Stimulated activated CD8-positive, alpha-beta memory T cell treated with anti-CD3 and anti-CD28 coated beads, Interleukin-4, amount 100 ng/mL, for 1 hour (primary cell): ENCODE measurements at places on chromosomes 5 and 9.

- DNase-seq: no peak
These were observed 62.4 kb upstream of the ADRB2 start for GRCh38 chr5:148763996-148764395.

- DNase-seq: no peak
These were observed 66.8 kb downstream of the MED27 start for GRCh38 chr9:132012704-132013357.

GRCh38 chr5:100840789-100841188 is 62.3 kb downstream of the ST8SIA4 start:
- no peak for DNase-seq

GRCh38 chr5:179008667-179009066 is 13.5 kb upstream of the GRM6 start:
- no peak for DNase-seq

- DNase-seq: no peak
These were observed 4.5 kb downstream of the TENT4A start for GRCh38 chr5:6717687-6718086.

DNA sequence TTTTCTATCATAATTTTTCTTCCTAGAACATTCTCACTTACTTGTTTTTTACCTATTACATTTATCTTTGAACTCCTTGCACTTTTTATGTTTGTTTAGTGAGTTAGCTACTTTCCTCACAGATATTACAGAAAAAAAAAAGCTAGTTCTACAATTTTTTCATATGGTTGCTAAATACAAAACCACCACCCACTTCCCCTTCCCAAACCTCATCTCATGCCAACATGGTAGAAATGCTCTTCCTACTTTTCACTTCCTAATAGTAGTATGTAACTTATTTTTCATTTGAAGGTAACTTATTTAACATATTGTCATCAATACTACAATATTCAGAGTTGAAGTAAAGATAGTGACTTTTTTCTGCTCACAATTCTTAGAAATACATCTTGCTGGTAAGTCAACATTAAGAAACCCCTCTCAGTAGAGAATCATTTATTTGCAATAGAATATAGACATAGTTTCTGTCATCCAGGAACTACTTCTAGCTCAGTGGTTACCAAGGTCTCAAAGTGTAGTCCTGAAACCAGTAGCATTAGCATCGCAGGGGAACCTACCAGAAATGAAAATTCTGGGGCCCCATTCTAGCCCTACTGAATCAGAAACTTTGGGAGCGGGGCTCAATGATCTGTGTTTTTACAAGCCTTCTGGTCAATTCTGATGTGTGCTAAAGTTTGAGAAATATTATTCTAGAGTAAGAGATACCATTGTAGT is 1124.6 kb downstream of the DTWD2 start:
- DNase-seq: no peak

GRCh38 chr5:128341056-128341455 is 197.0 kb downstream of the FBN2 start:
- no peak for DNase-seq
